ENCODE measurements at places on chromosomes 16 and 17. TPM values are rescaled to one million over a fixed set of nuclear protein-coding genes. Genes with fewer than 3 reads are reported as not detected.

USP7 gene
- 129 TPM for polyA plus RNA-seq

ACAP1 gene
- 7.0 TPM for polyA plus RNA-seq

TMEM235 gene
- polyA plus RNA-seq = not detected

MEFV gene
- 0.19 TPM for polyA plus RNA-seq

CIBAR2 gene
- polyA plus RNA-seq = 0.55 TPM

C16orf46 gene
- 1.7 TPM for polyA plus RNA-seq

CD300H gene
- 0.42 TPM for polyA plus RNA-seq

TP53TG3B gene
- not detected for polyA plus RNA-seq

SRR gene
- 23.0 TPM for polyA plus RNA-seq

SDR42E2 gene
- 0.08 TPM for polyA plus RNA-seq

CRISPLD2 gene
- polyA plus RNA-seq = 7.8 TPM

DNA sequence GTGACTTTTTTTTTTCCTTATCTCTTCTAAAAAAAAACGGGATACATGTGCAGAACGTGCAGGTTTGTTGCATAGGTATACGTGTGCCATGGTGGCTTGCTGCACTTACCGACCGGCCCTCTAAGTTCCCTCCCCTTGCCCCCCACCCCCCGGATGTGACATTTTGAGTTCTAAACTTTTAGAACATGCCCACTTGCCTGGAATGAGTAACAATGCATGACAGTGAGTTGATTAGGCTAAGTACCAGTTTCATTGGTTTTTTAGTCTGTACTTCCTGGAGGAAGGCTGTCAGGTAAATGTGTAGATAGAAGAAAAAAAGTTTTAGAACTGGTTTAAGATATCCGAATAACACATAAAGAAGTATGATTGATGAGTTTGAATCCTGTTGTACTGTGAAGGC, 4.0 kb downstream of the BPTF start:
- DNase-seq = no peak

DNA sequence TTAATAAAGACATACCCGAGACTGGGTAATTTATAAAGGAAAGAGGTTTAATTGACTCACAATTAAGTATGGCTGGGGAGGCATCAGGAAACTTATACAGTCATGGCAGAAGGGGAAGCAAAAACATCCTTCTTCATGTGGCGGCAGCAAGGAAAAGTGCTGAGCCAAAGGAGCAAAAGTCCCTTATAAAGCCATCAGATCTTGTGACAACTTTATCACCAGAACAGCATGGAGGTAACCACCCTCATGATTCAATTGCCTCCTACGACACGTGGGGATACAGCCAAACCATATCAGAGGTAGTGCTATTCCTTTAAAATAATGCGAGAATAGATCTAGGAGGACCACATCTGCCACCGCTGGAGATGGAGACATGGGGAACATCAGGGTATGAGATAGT, 9.0 kb downstream of the C16orf54 start:
- DNase-seq = no peak

DNA sequence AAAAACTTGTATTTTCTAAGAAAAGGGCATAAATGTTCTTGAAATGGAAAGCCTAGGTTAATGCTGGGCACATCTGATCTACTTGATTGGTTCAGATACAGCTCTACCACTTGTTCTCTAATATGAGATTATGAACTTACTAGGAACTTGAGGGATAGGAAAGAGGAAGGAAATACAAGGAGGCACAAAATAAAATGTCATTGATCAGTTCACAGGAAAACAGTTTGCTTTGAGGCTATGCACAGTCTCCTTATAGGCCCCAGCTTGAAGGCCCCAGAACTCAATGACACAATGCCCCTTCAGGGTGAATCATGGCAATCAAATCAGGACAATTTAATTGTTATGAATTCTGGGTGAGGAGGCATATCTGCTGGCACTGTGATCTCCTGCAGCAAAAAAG, 27.1 kb downstream of the NXPH3 start:
- no peak for DNase-seq

- no peak for DNase-seq
Observed at GRCh38 chr16:5196204-5196603, 98.6 kb upstream of the EEF2KMT start.

DNA sequence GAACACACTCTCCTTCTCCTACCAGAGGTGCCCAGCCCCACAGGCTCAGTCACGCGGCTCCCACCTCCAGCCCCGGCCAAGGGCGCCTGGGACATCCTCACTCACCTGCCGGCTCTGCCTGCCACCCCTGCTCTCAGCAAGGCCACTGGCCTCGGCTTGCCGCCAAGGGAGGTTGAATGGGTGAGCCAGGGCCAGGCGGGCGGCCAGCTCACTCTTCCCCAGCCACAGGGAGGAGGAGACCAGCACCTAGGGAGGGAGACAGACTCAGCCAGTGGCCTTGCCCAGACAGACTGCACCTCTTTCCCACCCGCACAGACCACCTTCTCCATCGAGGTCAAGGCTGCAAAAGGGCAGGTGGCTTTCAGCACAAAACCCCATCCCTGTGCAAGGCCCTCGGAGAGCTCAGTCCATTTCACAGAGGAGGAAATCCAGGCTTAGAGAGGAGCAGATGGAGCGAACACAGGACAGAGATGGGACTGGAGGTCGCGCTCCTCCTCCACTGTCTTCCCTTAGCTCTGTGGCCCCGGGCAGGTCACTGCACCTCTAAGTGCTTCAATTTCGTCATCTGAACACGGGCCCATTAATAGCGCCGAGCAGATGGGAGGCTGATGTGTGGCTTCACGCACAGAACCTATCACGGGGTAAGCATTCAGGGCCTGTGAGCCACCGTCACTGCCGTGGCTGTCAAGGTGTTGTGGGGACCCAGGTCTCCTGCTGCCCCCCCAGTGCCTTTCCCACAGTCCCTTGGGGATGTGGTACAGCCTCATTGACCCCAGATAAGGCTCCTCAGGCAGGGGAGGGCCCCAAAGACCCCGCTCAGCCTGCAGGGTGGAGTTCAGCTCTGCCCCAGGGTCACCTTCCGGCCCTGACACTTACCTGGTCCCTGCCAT, 56.1 kb downstream of the RMI2 start:
- no peak for DNase-seq

DNA sequence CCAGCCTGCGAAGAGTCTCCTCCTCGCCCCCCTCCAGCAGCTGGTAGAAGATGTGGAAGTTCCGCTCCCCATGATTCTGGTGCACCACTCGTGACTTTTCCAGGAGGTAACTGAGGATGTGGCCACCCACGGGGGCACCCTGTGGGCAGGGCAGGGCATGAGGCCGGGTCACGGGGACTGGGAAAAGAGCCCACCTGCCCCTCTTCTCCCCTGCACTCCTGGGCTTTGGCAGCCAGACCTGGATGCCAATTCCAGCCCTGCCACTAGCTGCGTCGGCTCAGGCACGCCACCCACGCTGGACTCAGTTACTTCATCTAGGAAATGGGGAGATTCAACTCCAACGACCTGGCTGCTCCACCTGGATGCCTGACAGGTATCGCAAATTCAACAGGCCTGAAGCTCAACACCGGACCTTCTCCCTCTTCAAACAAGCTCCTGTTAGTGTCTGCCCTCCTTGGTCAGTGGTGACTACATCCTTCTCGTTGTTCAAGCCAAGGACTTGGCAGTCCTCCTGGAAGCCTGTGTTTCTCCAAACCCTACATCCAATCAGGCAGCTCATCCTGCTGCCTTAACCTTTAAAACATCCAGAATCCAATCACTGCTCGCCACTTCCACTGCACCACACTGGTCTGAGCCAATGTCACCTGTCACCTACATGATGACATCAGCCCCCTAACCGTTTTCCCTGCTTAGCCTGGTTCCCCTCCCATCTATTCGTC, 11.6 kb downstream of the MYO1C start:
- DNase-seq = no peak

- no peak for DNase-seq
Observed at GRCh38 chr17:41294016-41294415, 8.6 kb downstream of the KRTAP29-1 start.

- DNase-seq = peak; percentile 26
Observed at GRCh38 chr17:65198653-65199382, 61.6 kb downstream of the RGS9 start.

DNA sequence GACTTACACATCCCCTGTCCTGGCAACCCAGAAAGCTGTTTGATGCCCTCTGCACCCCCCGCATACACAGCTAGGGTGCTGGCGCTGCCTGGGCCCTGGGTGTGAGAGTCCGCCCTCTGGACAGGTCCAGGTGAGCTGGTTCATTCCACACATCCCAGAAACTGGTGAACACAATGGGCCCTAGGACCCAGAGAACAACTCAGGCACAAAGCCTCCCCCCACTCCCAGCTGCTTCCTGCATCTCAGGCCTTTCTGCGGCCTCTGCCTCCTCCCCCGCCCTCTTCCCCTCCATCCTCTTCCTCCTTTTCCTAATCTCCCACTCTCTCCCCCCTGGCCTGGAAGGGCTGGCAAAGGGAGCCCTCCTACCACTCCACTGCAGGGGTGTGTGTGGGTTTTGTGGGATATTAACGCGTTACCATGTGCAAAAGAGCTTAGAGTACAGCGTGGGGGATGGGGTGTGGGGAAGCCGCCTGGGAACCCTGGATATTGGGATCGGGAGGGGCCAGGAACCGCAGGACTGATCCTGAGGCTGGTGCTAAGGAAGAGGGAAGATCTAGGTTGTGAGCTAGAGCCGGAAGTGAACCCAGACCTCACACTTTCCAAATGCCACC, 1.6 kb upstream of the PPP1R9B start:
- peak; percentile 79 for DNase-seq

DNA sequence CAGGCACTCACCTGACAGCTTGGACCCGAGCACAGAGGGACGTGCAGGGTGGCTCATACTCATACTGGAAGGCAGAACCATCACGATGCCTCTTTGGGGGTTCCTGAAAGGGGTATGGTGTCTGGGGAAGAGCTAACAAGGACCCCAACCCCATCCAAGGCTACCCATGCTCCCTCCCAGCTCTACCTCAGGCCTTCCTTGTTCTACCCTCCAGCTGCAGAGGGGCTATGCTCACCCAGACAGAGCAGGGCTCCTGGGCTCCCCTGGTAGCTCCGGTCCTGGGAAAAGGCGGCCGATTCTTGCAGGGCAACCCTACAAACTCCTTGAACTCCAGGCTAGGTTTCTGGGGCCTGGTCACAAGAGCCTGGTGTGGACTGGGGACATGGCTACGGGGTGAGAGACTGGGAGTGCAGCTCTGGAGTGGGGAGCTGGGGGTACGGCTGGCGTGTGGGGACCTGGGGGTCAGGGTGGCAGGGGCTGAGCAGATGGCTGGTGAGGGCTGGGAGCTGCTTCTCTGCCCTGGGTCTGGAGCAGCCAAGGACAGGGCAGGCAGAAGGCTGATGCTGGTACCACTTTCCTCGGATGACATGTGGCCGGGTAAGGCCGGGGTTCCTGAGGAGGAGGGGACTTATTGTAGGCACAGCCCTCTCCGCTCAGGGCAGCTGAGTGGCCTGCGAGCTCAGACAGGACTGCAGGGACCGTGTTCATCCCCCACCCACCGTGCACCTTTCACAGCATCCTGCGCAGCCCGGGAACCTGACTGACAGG, 2.1 kb downstream of the ACD start:
- no peak for DNase-seq

GRCh38 chr17:57580055-57580739, 164.9 kb downstream of the CCDC182 start:
- no peak for DNase-seq

- no peak for DNase-seq
Observed at GRCh38 chr17:45227101-45227925, 5.6 kb downstream of the FMNL1 start.

GRCh38 chr16:84913315-84913714, 93.5 kb downstream of the CRISPLD2 start:
- DNase-seq = no peak

DNA sequence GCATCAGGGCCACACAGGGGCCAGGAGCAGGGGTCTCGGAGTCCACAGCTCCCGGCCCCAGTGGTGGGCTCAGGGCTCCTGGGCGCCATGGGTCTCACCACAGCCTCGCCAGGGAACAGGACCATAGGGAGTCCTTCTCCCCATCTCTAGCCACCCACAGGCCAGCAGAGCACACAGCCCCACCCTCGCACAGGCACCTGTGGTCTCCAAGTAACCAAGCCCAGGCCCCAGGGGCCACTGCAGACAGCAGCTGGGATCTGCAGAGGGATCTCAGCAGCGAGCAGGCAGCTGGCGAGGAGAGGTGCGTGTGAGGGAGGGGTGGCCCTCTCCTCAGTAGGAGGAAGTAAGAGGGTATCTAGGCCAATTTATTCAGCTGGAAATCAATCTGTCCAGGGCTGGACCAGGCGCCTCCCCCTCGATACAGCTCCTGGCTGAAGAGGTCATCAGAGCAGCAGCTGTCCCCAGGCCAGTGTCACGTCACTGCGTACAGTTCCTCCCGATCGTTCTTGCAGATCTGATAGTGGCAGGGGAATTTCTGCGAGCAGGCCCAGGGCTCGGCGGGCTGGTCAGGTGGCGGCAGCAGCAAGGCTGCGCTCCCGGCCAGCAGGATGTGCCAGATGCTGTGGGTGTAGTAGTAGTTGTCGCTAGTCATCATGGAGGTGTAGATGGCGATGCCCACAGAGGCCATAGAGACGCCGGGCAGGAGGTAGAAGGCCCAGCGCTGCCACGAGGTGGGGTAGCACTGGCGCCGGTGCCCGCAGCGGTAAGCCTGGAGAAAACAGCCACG, 1.4 kb upstream of the MRPL28 start:
- DNase-seq = no peak

- DNase-seq = no peak
Observed at GRCh38 chr17:74132354-74132753, 71.1 kb upstream of the RPL38 start.

- peak; percentile 35 for DNase-seq
Observed at GRCh38 chr17:73643001-73643851, 1.0 kb downstream of the SDK2 start.

DNA sequence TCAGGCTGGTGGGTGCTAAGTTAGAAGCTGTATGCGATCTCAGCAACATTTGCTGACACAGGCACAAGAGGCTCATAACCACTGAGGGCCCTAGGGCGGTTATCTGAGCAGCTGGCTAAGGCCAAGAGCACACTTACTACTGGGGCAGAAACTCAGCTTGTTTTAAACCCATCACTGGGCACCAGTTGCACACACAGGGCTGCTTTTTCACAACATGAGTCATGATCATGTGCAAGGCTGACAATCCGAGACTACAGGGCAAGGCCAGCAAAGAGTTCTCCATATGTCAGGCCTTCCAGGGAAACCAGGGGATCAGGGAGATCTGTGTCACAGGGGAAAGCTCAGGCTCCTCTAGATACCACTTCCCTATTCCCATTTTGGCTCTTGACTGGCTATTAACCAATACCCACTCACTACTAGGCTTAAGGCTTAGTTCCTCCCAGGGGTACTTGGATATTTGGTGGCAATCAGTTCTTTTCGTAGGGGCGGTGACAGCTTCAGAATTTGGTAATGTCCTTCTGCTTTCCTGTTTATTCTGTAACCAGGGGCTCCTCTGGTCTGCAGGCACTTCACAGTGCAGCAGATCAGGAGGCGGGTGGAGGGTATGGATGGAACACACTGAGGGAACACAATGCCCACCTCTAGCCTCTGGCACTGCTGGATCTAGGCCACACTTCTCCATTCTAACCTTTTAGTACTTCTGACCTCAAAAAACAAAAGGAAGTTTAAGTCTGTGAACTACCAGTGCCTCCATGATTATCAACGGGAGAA, 44.9 kb upstream of the ERN1 start:
- DNase-seq = no peak

All from renal cortex interstitium (tissue), 15 donors.